ENCODE measurements at places on chromosomes 5 and 9. TPM values are rescaled to one million over a fixed set of nuclear protein-coding genes. Genes with fewer than 3 reads are reported as not detected.

GRCh38 chr9:137986268-137987099, 108.9 kb downstream of the CACNA1B start:
- no peak for DNase-seq

DNA sequence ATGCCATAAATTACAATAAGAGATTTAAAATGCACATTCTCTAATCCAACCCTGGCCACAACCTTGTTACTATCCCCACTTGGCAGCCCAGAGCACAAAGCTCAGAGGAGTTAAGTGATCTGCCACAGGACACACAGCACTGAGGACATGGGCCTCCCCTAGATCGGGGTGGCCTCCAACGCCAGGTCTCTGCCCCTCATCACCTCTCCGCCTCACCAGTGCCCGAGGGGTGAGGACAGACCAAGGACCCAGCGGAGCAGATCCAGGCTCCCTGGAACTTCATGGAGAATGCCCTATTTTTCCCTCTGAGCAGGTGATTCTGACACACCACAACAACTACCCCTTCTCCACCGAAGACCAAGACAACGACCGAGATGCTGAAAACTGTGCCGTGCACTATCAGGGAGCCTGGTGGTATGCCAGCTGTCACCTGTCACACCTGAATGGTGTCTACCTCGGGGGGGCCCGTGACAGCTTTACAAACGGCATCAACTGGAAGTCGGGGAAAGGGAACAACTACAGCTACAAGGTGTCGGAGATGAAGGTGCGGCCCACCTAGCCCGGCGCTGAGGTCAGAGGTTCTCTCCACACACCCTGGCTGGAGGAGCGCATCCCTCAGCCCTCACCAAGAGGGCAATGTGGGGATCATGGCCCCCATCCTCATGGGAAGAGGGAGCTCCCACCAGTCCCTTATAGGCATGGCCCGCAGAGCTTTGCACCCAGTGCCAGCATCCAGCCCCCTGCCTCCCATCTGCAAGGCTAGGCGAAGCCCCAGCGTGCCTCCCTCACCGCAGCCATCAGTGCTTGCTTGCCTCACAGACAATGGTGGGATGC, 12.5 kb upstream of the FCN2 start:
- no peak for DNase-seq

GRCh38 chr9:77403239-77403638, 225.9 kb downstream of the VPS13A start:
- no peak for DNase-seq

PHF2 gene
- 5.8 TPM for total RNA-seq

- DNase-seq, result peak; percentile 74
Measured at GRCh38 chr5:13664377-13664776, 280.1 kb downstream of the DNAH5 start.

GRCh38 chr5:103295871-103296270, 37.3 kb downstream of the MACIR start:
- DNase-seq, result no peak

HTR1A gene
- total RNA-seq, result not detected

DIRAS2 gene
- total RNA-seq, result 0.23 TPM

GRCh38 chr5:146753641-146754040, 124.9 kb downstream of the PPP2R2B start:
- DNase-seq, result no peak

- no peak for DNase-seq
Measured at GRCh38 chr5:146339715-146340259, 1.1 kb downstream of the POU4F3 start.

DNA sequence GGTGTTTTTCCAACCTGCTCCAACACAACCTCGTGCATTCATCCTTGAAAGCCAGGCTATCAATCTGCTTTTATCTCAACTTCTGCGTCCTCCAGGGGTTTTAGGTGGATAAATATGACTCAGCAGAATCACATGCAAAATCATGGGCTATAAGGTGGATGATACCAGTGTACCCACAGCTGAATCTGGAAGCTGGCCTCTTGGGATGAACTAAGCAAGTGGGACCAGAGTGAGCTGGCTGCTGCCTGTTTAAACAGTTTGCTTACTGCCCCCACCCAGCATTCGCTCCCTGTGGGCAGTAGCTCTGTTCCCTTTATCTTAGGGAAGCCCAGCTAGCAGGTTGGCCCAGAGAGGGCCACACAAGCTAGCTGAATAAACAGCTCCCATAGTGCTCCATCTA, 194.0 kb downstream of the CRB2 start:
- DNase-seq, result no peak

GRCh38 chr9:116800885-116801284, 113.8 kb downstream of the TRIM32 start:
- DNase-seq, result no peak

SPEF2 gene
- 5.0 TPM for total RNA-seq

GRCh38 chr5:1887588-1888360, 5.0 kb upstream of the IRX4 start:
- DNase-seq, result no peak

- no peak for DNase-seq
Measured at GRCh38 chr5:28281351-28281750, 1243.0 kb upstream of the CDH9 start.

GRCh38 chr9:93976973-93977372, 21.8 kb upstream of the BARX1 start:
- DNase-seq, result no peak

DNA sequence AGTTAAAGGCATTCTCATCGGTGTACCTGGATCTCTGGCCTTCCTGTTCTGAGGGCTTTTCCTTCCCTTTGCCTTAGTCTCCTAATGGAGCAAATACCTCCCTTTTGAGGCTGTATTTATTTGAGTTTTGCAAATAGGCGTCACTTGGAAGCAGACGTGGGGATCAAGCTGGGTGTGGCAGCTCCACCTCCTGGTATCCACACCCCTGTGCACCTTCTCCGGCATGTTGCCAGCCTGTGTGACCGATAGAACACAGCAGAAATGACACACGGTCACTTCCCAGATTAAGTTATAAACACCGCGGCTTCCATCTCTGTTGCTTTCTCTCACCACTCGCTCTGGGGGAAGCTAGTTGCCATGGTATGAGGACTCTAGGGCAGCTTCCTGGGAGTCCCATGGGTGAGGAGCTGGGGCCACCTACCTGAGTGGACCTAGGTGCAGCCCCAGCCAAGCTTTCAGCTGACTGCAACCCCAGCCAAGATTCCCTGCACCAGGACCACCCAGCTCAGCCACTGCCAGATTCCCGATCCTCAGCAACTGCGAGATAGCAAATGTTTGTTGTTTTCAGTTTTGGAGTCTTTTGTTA, 214.4 kb upstream of the MVB12B start:
- no peak for DNase-seq
